HuH-7 (cell line): ENCODE measurements at places on chromosomes 1 and 21.
A peak's percentile ranks its signal among the peaks of the same experiment; 100 is the strongest.

GRCh38 chr1:56780128-56780750 is 39.0 kb downstream of the FYB2 start:
- no peak for DNase-seq

GRCh38 chr1:198174297-198174696 is 17.5 kb downstream of the NEK7 start:
- no peak for DNase-seq

DNA sequence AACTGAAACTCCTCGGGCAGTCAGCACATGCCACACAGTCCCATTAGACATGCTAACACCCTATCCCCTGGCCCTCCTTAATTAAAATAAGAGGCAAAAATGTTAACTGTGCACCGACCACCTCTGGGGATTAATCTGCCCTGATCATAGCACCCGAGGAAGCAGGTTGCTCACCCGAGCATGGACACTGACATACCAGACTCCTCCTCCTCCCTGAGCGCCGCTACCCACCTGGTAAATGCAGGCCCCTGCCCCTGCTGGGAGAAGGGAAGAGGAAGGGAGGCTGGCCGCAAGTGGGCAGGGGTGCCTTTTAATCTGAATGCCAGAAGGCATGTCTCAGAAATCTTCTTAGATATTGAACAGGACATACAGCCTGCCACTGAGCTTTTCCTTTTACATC is 360.9 kb downstream of the RRAGC start:
- DNase-seq, result no peak

DNA sequence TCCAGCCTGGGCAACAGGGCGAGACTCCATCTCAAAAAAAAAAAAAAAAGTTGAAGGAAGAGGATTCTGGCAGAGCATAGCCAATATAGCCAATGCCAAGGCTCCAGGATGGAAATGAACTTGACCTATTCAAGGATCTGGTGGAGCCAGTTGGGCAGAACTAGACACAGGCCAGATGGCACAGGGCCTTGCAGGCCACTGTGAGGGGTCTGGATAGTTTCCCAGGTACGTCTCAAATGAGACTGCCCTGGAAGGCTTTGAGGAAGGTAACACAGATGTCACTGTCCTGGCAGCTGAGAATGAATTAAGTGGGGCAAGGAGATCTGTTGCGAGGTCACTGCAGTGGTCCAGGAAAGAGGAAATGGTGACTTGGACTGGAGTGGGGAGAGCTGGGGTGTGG is 12.0 kb upstream of the ARHGEF19 start:
- DNase-seq, result no peak

DNA sequence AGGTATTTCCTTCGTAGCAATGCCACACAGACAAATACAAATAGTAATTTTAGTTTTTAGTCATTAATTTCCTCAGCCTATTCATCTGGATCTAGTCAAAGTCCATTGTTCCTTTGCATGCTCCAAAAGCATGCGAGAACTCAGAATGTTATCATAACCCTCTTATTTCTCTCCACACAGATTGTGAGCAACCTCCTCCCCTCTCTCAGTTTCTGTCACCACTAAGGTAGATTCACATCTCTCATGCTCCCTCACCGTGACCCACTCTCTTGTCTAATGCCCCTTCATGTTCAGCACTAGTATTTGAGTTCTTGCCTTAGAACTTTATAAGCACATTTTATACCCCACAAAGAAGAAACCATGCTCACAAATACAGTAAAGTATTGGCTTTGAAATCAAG is 582.4 kb downstream of the PLA2G4A start:
- no peak for DNase-seq

- no peak for DNase-seq
Observed at GRCh38 chr1:6094801-6095505, 49.3 kb downstream of the KCNAB2 start.

DNA sequence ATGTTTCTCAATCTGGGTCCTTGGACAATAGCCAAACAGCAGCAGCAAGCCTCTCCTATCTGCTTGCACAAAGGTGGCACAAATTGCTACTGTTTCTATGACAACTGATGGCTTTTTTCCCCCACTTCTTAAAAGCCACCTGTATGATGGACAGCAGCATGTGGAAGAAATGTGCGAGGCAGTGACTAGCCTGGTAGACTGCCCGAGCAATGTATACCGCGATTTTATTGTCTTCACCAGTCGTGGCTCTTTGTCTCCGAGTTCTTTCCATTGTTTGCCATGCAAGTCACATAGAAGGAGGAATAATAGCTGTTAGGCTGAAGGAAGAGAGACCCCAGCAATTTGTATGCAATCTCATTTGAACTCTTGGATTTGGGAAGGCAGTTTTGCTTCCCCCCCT is 79.4 kb downstream of the S1PR1 start:
- DNase-seq, result no peak

DNA sequence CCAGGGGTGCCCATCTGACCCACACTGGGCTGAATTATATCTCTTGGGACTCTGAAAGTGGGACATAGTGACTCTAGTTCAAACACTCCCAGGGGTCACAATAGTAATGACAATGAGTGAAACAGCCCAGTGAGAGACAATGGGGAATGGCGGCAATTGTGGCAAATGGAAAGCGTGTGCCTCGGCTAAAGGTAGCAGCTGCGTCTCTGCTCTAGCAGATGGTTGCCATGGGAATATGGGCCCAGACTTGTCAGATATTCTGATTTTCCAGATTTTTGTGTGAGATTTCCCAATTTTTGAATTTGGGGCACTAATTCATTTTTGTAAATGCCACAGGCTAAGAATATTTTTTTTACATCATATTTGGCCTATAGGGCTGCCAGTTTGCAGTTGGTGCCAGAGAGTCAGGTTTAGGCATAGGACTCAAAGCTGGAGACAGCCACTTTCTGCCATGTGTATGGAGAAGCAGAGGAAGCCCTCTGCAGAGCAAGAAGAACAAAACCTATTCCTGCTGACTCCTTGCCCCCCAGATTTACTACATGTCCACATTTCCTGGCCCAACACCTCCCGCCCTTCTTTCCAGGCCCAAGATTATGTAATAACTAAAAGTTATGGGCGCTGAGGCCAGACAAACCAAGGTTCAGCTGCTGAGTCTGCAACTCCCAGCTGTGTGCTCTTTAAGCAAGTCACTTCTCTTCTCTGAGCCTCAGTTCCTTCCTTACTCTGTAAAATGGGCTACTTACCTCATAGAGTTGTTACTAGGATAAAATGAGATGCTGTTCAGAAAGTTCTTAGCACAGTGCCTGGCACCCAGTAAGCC is 21.6 kb upstream of the PTP4A2 start:
- DNase-seq, result no peak

- no peak for DNase-seq
Observed at GRCh38 chr1:158248771-158249170, 5.5 kb upstream of the CD1A start.

GRCh38 chr1:87515781-87516180 is 187.1 kb downstream of the LMO4 start:
- DNase-seq, result no peak

- DNase-seq, result no peak
Observed at GRCh38 chr1:18530587-18531502, 50.1 kb downstream of the KLHDC7A start.

GRCh38 chr21:19123525-19123924 is 719.9 kb upstream of the TMPRSS15 start:
- no peak for DNase-seq

GRCh38 chr1:220775240-220775853 is 11.4 kb upstream of the MTARC1 start:
- DNase-seq, result peak; percentile 48

DNA sequence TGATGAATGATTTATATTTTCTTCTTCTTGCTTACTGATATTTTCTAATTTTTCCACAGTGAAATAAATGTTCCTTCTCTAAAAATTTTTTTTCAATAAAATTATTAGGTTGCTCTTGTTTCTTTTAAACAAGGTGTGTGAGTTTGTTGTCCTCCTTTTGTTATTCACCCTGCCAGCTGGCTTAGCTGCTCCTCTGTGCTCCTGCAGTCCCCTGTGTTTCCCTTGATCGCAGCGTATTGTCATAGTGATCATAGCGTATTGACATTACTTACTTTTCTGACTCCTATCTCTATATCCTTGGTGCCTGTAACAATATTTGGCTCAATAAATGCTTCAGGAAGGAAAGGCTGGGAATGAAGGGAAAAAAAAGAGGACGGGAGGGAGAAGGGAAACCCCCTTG is 24.9 kb upstream of the PODN start:
- DNase-seq, result no peak

DNA sequence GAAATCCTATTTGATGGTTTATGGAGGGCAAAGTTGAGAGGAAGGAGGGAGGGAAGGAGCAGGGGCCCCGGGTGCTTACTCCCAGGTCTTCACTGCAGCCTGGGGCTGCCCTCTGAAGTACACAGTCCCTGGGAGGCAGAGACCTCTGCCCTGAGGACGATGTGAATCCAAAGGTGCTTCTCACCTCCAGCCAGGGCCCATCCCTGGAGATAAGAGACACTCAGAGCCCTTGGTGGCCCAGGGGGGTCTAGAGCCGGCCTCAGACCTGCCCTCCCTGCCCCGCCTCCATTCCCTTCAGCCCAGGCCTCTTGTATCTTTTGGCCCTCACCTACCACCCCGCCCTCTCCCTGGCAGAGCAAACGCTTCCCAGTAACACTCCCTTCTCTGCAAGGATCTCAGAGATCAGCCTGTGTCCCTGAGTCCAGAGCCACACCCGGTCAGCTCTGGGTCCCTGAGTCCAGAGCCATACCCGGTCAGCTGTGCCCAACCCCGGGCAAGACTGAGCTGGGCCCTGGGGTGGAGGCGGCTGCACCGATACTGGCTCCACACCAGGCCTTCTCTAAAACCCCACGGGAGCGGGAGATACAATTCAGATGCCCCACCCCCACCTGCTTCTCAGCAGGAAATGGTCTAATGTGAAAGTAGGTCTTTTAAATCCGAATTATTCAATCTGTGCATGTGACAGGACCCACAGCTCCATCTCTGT is 3.6 kb upstream of the GNB1 start:
- no peak for DNase-seq

GRCh38 chr1:115829023-115829674 is 11.8 kb downstream of the NHLH2 start:
- DNase-seq, result no peak

GRCh38 chr1:244388961-244389360 is 62.7 kb downstream of the ADSS2 start:
- DNase-seq, result no peak

GRCh38 chr1:218945050-218945449 is 228.6 kb upstream of the LYPLAL1 start:
- DNase-seq, result no peak

DNA sequence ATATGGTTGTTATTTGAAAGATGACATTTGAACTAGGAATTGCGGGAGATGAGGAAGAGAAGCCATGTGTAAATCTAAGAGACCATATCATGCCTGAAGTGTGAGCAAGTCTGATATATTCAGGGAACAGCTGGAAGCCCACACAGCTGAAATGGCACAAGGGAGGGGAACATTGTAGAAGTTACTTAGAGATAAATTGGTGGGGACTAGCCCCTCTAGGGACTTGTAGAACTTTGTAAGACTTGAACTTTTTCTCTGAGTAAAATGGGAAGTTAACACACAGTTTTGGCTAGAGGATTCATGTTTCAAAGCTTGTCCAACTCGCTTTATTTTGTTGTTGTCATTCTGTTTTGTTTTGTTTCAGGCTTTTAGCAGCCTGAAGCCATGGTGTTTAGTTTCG is 216.4 kb downstream of the FMN2 start:
- no peak for DNase-seq

DNA sequence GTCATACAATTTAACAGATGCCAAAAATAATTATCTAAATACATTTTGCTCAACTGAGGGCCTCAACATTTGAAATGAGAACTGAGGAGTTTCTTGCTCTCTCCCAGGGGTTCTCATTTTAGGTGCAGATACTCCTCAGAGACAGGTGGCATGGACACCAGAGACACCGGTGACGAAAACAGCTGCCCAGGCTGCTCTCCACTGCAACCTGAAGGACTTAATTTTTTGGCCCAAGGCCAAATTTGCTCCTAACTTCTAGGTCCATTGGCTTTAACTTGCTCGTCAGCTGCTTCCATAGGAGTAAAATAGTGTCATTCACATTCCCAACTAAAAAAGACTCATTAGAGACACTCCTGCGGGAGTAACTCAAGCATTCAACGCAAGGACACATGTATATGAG is 87.0 kb downstream of the NRIP1 start:
- no peak for DNase-seq

GRCh38 chr1:109024646-109025045 is 17.3 kb downstream of the WDR47 start:
- DNase-seq, result no peak

GRCh38 chr1:85342207-85342606 is 65.8 kb upstream of the BCL10 start:
- no peak for DNase-seq
